ENCODE measurements at places on chromosomes 7 and 10. TPM values are rescaled to one million over a fixed set of nuclear protein-coding genes. Genes with fewer than 3 reads are reported as not detected.

PRXL2A gene
- total RNA-seq: 15.1 TPM

ANKRD30A gene
- not detected for total RNA-seq

SOSTDC1 gene
- not detected for total RNA-seq

TMEM184A gene
- total RNA-seq: not detected

GPNMB gene
- total RNA-seq: 26.7 TPM

AKR1C4 gene
- not detected for total RNA-seq

VKORC1L1 gene
- total RNA-seq: 10.7 TPM

CYP3A5 gene
- total RNA-seq: not detected

SEC31B gene
- total RNA-seq: 21.6 TPM
